ENCODE measurements at places on chromosomes 5 and 9.

DNA sequence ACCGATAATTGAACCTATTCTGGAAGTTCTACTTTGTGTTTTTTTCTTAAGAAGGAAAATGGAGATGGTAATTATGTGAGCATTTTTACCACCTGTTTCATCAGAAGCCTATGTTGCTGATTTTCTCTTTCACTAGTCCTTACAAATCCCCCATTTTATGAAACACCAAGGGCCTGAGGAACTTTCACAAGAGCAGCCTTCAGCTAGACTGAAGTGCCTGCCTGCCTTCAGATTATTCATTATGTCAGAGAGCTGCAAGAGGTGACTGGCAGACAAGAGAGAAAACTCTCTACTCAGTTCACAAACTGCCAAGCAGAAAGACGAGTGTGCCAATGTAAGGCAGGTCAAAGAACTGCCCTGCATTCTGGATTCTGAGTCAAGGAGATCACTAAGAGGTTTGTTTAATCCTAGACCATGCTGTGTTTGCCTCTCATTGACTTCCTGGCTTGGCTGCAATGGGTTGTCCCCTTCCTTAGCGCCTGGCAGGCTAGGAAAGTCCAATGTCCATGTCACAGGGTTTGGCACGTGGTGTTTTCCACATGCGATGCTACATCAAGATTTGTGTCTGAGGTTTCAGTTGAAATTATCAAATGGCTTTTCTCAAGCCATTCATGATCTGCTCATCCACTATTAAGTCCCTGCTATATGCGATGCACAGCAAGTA, 143.3 kb downstream of the CDC42SE2 start:
- no peak for DNase-seq

GRCh38 chr5:171646102-171647042, 139.2 kb upstream of the SMIM23 start:
- DNase-seq = no peak

DNA sequence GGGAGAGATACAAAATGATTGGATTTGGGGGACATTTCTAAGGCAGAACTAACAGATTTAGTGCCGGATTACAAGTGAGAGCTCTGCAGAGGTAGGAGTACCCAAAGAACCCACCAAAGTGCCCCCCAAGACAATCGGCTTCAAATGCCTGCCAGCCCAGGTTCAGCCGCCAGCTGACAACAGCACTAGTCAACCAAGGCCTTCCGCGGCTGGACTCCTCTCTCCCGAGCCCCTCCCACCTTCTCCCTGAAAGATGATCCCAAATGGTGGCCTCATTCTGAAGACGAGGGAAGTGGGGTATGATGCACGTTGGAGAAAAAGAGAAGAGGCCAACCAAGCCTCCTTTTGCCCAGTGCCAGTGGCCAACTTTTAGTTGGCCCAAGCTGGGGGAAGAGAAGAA, 210.4 kb upstream of the SLC30A5 start:
- DNase-seq = no peak

GRCh38 chr5:59091965-59092364, 509.1 kb downstream of the RAB3C start:
- DNase-seq = no peak

- DNase-seq = no peak
These were observed 22.8 kb downstream of the ANXA1 start for GRCh38 chr9:73174330-73174980.
